ENCODE measurements at places on chromosomes 2 and 18. TPM values are rescaled to one million over a fixed set of nuclear protein-coding genes. Genes with fewer than 3 reads are reported as not detected.

GRCh38 chr2:33511141-33511540, 34.7 kb downstream of the RASGRP3 start:
- H3K27me3 ChIP-seq: no peaks in the 10 kb centered on the region
- DNase-seq: no peak
- peaks cover 50% of the 10 kb centered on the region for H3K4me1 ChIP-seq
- H3K4me3 ChIP-seq: peak overlapping the region; percentile 26

GRCh38 chr2:23656597-23656973, 270.3 kb downstream of the ATAD2B start:
- H3K4me3 ChIP-seq: no peak overlapping the region
- H3K4me1 ChIP-seq: peaks cover 2% of the 10 kb centered on the region
- H3K36me3 ChIP-seq: no peaks in the 10 kb centered on the region

GRCh38 chr2:28941008-28941407, 40.1 kb upstream of the TOGARAM2 start:
- no peaks in the 10 kb centered on the region for H3K27me3 ChIP-seq
- no peak for DNase-seq
- H3K27ac ChIP-seq: no peak overlapping the region
- no peak overlapping the region for H3K4me3 ChIP-seq
- peaks cover 2% of the 10 kb centered on the region for H3K4me1 ChIP-seq

Gene CHN1
- not detected for polyA plus RNA-seq

DNA sequence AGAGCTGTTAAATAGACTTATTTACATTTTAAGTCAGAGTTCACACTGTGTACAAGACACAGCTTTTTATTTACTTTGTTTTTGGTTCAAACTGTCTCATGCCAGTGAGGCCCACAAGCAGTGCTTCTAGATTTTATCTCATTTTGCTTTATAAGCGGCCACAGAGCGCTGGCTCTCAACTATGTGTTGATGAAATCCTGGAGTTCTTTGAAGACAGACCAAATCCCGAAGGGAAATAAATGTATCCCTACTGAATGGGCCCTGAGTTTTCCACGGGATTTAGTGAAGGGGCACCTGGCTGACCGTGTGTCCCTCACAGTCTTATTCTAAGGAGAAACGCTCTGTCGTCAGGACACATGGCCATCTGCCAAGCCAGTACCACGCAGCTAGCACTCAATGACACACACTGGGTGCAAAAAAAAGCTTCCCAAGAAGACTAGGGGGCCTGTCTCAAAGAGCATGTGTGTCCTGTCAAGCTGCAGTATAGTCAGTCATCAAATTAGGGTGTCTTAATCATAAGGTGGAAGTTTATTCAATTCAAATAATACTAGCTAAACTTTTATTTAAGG, 23.4 kb downstream of the LYPD1 start:
- H3K36me3 ChIP-seq: no peaks in the 10 kb centered on the region
- no peak for DNase-seq
- H3K27me3 ChIP-seq: peaks cover 19% of the 10 kb centered on the region
- H3K27ac ChIP-seq: no peak overlapping the region
- H3K4me3 ChIP-seq: no peak overlapping the region

DNA sequence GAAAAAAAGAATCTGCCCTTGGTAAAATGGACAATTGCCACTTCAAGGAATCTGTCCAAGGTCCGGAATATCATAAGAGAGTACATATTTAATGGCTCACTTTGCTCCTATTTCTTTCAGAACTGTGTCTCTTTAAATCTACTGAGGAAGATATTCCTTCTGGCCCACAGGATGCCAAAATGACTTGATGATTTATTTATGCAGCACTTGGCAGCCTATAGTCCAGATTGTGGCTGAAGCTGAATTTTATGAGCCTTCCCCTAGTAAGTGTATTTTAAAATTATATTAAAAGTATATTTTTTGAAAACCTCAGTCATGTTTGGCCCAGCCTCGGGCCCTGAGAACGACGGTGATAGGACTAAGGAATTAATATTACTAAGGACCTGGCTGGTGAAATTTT, 465.1 kb upstream of the HNRNPA3 start:
- no peak overlapping the region for H3K4me3 ChIP-seq
- DNase-seq: no peak
- H3K4me1 ChIP-seq: no peaks in the 10 kb centered on the region
- H3K27ac ChIP-seq: no peak overlapping the region
- peaks cover 5% of the 10 kb centered on the region for H3K27me3 ChIP-seq
- H3K36me3 ChIP-seq: no peaks in the 10 kb centered on the region

- DNase-seq: no peak
- H3K36me3 ChIP-seq: peaks cover 2% of the 10 kb centered on the region
- H3K4me3 ChIP-seq: no peak overlapping the region
- peaks cover 20% of the 10 kb centered on the region for H3K4me1 ChIP-seq
Observed at GRCh38 chr2:47751856-47752414, 31.0 kb upstream of the MSH6 start.

DNA sequence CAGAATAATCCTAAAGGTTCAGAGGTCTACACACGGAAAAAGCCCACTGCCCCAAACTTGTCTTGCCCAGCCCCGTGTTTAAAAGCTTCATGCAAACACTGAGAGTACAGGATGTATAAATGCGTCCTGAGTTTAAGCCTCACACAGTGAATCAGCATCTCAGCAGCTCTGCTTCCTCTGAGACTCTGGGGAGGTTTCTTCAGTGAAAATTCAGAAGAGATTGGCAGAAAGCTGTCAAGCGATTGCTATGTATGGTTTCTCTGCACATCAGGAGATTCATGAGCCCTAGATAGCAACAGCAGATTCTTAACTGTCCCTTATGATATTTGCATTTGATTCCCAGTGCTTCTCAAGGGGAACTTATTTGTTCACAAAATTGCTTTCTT, 27.1 kb downstream of the CRACDL start:
- H3K27ac ChIP-seq: no peak overlapping the region
- no peak overlapping the region for H3K4me3 ChIP-seq
- peaks cover 29% of the 10 kb centered on the region for H3K27me3 ChIP-seq
- H3K36me3 ChIP-seq: no peaks in the 10 kb centered on the region
- no peak for DNase-seq

- H3K36me3 ChIP-seq: peaks cover 44% of the 10 kb centered on the region
- no peaks in the 10 kb centered on the region for H3K27me3 ChIP-seq
- DNase-seq: peak; percentile 96
- H3K4me3 ChIP-seq: peak within 1 kb of the TSS; percentile 99
- peaks cover 59% of the 10 kb centered on the region for H3K4me1 ChIP-seq
- H3K27ac ChIP-seq: peak within 1 kb of the TSS; percentile 98
Observed at GRCh38 chr18:50281295-50281971, at the start of gene MBD1. Gene MBD1, minus strand, starts transcription at chr18:50281523. Its CDS starts 1,531 bp downstream, at chr18:50279992.

Gene DPP4
- polyA plus RNA-seq: 0.11 TPM
